NT2/D1 (cell line): ENCODE measurements at places on chromosomes 11 and 22.

DNA sequence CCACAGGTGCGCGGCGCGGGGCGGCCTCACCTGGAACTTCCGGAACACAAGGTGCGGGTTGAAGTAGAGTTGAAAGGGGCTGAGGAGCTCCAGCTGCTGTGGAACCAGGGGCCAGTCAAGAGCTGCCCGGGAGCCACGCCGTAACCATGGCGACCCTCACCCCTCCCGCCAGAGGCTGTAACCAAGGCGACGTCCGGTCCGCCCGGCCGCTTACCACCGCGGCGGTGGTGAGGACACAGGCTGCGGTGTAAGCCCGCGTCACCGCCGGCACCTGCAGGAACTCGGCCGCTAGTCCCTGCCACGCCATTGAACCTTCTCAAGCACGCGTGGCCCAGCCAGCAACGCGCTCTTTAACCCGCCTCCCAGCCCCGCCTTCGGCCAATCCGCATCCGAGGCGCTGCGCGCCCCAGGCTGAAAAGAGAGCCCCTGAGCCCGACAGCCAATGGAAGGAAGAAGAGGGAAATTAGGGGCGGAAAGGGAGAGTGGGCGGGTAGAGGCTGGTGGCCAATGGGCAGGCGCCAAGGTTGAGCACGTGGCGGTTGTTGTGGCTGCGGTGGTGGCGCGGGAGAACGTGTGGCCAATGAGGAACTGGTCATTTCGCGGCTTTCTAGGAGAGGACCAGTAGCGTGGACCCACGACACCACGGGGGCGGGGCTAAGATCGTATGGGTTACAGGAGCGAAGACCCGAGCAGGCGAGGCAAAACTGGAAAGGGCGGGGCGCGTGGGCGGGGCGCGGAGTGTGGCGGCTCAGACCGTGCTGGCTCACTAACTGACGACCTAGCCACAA is at the start of gene DERL3:
TSS of gene DERL3 (minus strand) at position 326 of the 788 bp plus-strand sequence. CDS start at position 307, 19 bp downstream.
- peak; percentile 95 for DNase-seq

DNA sequence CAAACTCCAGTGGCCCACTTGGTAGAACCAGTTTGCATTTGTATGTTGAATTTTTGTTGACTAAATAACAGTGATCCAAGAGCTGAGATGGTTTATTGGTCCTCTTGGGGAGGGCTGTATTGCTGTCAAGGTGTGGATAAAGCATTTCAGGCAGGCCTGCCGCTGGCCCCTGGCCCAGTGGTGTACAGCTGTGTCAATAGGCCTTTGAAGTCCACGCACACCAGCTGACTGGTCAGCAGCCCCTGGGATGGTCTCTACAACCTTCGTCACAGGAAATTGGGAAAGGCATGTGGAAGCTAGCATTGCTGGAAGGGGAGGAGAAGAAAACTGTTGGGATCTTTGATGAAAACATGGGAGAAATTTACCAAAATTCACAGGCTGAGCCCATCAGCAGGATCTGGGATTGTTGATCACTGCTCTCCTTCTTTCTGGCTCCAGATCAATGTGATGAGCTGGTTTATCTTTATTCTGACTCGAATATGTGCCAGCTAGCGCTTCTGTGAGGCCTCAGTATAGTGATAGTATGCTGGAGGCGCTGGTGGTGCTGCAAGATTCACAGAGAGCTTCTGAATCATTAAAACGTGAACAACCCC is 12.5 kb upstream of the E2F8 start:
- DNase-seq, result no peak

DNA sequence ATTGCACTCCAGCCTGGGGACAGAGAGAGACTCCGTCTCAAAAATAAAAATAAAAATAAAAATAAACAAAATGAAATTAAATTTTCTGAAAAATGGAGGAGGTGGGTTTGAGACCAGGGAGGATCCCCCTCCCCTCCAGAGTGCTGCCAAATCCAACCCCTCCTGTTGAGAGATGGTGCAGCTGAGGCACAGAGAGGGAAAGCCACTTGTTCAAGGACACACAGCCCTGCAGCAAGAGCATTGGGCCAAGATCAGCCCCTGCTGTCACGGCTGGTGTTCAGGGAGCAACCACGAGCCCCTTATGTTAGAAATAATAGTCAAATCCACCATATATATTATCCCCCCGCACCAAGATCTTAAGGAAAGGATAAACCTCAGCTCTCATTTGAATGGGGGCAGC is 2.7 kb downstream of the MYO18B start:
- DNase-seq, result no peak

GRCh38 chr22:27310966-27311697 is 490.4 kb downstream of the MN1 start:
- no peak for DNase-seq

DNA sequence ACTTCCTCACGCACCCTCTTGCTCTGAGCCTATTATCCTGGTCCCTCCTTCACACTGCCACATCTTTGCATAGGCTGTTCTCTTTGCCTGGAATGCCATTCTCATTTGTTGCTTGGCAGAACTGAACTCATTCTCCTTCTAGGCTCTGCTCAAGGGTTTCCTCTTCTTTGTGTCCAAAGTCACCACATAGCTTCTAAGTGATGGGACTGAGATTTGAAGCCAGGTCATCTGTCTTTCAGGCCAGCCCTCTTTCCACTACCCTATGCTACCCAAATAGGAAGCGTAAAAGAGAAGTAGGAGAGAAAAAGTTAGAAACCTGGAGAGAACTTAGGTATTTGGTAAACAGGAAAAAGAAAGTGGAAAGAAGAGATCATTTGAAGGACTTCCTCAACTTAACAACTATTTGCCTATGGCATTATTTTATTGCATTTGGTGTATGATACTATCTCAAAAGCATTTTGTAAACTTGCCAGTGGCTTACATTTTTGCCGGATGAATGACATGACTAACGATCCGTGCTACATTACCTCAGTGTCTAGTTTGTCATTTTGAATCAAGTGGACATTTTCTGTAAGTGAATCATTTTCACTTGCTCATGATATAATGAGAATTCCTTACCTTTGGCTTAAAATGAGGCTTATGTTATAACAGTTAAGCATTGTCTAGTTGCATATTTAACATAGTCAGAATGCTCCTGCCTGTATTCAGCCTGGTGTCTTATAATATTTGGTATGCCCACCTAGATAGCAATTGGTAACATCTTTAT is 18.5 kb downstream of the NF2 start:
- DNase-seq, result no peak
